ENCODE measurements at places on chromosomes 2 and 18.

GRCh38 chr18:73708591-73708990 lies 439.0 kb downstream of the FBXO15 start:
- DNase-seq = no peak

DNA sequence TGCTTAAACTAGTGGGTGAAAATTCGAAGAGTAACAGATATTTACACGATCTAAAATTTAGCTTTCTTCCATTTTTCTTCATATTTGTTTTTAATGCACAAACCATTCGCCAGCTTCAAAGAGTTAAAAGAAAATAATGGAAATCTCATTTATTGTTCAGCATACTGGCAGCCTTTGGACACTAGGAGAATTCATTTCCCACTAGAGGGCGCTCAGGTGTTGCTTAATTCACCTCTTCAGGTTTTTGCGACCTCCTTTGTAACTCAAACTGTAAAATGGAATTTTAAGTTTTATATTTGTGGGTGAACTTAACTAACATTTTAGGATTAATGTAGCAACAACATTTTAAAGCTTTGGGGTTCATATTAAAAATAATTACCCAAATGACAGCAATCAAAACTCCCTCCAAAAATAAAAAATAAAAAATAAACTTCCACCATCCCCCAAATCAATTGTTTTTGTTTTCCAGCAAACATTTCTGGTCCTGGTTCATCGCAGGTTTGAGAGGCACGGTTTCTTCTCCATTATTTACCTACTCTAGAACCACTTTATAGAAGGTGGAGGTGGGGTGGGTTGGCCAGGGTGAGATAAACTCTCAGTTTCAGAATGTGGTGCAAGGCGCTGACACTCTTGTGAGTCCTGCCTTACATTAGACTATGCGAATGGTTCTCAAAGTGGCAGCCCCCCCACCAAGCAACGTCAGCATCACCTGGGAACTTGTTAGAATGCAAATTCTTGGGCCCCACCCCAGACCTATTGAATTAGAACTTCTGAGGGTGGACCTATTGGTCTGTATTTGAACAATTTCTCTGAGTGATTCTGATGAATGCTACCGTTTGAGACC lies 24.7 kb upstream of the PNPT1 start:
- no peak for DNase-seq

DNA sequence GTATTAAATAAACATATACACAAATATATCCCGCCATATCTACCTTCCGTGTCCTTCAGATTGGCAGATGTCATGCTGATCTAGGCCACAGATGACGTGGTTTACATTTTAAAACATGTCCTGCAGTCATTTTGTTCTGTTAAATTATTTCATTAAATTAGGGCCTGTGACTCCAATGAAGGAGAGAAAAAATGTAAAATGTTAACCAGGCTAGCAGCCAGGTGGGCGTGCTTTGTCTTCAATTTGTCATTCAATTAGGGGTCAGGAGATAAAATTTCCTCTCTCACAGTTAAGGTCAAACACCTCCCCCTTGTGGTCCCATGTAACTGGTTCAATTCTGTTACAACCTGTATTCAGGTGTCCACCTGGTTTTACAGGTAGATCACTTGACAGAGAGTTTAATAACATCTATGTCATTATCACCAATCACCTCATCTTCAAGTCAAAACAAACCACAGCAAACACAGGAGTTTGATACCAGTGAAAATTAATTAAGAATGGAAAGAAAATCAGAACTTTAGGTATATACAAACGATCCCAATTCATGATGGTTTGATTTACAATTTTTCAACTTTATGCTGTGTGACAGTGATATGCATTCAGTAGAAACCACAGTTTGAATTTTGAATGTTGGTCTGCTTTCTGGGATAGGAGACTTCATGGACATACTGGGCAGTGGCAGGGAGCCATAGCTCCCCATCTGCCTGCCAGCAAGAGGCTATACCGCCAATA lies 339.4 kb downstream of the CMPK2 start:
- no peak for DNase-seq

DNA sequence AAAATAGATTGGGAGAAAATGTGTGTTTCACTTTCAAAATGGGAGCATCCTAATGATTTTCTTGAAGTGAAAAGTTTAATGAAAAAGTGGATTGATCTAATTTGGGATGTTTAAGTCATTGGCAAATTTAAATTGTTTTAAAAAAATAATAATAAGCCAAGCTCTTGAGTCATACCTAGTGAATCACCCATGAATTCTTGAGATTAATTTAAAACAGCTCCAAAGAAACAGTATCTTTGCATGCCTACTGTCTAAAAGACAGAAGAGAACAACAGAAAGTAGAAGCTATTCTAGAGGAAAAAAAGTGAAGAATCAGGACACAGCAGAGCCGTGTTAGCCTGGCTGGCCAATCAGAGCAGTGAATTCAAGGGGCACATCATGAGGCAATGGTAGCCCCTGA lies 7.7 kb downstream of the ACVR1C start:
- no peak for DNase-seq

GRCh38 chr2:122193622-122194021 lies 438.2 kb downstream of the TSN start:
- no peak for DNase-seq

GRCh38 chr2:218882866-218883366 lies 2.3 kb downstream of the WNT10A start:
- DNase-seq = no peak

DNA sequence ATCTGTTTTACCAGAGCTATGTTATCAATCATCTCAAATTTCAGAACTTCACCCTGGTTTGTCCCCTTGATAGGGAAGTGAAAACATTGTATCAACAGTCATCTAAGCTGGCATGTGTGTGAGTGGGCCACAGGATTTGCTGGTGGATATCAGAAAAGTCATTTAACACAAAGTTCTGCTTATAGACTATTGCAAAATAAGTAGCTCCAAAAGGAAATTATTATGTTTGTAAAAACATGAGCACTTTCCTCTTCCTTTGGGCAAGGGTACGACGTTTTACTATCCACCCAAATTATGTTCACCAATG lies 20.7 kb upstream of the COPS8 start:
- no peak for DNase-seq

GRCh38 chr18:77566604-77567003 lies 317.0 kb downstream of the GALR1 start:
- DNase-seq = no peak

- no peak for DNase-seq
These were observed 94.4 kb downstream of the STK39 start for GRCh38 chr2:168152902-168153530.

DNA sequence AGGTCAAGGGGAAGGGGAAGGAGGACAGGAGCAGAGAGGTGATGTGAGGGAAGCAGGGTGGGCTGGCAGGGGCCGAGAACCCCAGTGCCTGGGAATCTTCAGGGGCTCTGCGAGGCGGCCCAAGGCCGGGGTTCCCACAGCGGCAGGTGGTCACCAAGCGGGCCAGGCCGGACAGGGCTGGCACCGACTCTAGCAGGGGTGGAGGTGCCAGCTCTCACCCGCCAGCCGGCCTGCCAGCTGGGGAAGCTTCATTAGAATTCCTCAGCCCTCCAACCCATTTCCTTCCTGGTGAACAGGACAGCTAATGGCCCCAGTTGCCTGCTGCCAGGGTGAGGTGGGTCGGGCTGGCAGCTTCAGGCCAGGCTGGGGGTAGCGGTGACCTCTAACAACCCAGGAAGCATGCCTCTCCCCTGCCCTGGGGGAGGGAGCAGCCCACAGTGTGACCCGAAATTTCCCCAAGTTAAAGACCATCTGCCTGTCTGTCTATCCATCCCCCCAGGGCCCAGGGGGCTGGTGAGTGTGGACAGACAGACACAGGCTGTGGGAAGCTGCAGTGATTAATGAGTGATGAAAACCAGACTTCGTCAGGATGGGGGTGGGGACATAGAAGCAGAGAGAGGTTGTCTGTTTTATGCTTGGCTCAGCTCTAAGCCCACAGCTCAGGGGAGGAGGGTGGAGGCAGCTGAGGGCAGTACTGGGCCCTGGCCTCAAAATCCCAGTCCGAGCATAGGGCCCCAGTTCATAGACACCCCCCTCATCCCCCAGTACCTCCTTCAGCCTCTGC lies 144.1 kb downstream of the ZFP36L2 start:
- no peak for DNase-seq

DNA sequence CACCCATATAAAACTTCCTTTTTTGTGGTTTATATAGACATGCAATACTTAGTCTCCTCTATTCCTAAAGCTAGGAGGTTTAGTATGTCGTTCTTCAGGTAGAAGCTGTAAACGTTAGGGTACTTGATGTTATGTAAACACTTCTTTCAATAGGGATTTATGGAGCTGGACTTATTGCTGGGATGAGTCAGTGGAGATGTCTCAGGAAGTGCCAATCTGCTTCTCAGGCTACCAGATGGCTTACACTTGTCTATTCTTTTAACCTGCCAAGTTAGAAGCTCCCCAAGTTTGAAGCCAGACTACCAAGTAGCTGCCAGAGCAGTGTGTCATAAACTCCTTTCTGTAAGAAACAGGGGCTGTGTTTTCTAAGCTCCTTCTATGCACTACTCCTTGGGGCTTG lies 756.5 kb upstream of the LRRTM1 start:
- no peak for DNase-seq

- no peak for DNase-seq
These were observed 888 bp upstream of the ADCY3 start for GRCh38 chr2:24920809-24921441.

GRCh38 chr18:46398005-46398404 lies 259.0 kb downstream of the LOXHD1 start:
- no peak for DNase-seq

GRCh38 chr18:73826098-73826497 lies 321.5 kb downstream of the FBXO15 start:
- no peak for DNase-seq

GRCh38 chr2:235264121-235264493 lies 229.7 kb upstream of the AGAP1 start:
- DNase-seq = no peak

DNA sequence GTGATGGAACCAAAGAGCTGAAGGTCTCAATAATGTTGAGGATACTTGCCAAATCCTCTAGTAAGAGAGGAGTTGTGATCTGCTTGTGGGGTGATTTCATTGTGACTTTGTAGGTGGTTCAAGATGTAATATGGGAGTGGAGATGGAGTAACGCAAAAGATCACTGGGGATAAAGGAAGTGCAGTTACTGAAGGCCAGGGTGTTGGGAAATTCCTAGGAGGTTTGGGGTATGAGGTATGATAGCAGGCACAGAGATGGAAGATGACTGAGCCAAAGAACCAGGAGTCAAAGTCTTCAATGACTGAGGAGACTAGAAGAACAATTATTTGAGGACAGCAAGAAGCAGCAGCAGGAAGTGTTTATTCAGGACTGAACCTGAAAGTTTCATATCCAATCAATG lies 222.6 kb downstream of the NCKAP5 start:
- DNase-seq = no peak

GRCh38 chr2:70124983-70125480 lies 37.8 kb downstream of the PCBP1 start:
- DNase-seq = peak; percentile 48

DNA sequence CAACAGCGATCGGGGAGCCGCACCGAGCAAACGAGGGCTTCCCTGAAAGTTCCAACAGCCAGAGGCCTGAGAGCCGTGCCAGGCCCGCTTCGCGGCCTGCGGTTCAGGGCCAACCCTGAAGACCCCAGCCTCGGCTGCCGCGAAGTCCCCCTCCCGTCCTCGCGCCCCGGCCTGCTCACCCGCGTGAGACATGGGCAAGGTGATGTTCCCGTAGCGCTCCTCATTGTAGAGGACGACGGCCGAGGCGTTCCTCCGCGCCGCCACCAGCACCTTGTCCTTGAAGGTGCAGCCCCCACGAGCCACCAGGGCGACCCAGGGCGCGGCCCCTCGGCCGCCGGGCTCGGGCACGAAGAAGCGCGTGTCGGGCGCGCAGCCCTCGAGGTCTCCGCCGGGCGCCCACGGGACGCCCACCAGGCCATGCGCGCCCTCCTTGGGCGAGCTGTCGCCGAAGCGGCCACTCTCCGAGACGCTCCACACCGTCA lies 510 bp downstream of the RNF149 start:
- DNase-seq = peak; percentile 17

DNA sequence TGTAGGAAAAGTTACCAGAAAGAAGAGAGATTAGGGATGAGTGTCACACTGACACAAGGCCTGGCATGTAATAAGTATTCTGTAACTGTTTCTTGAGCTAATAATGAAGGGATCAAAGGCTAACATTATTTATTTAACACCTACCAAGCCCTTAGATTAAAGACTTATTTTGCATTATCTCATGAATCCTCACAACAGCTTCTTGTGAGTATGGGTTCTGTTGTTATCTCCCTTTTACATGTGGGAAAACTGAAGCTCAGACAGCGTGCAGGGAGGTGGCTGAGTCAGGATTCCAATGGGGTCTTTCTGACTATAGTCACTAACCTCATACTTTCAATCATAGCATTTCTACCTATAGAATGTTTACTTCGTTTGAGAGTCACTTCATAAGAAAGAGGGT lies 79.0 kb upstream of the PROKR1 start:
- no peak for DNase-seq

GRCh38 chr2:65361623-65362022 lies 70.8 kb downstream of the SPRED2 start:
- no peak for DNase-seq

- DNase-seq = no peak
These were observed 1067.7 kb upstream of the FAM98A start for GRCh38 chr2:34666821-34667220.

DNA sequence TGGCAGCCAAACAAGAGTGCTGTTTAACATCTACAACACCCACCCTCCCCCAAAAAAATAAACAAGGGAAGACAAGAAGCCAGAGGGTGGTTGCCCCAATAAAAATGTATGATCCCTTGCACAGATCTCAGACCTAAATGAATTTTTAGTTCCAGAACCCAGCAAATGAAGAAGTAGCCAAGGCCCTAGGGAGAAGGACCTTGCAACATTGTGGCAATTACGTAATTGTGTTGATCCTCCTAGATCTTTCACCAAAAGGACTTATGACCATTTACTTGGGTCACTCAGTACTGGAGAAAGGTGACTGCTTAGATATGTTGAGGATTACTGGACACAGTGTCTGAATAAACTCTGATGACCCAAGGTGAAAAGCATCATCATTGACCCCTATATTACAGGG lies 1393.8 kb downstream of the LRP1B start:
- no peak for DNase-seq

- DNase-seq = no peak
These were observed 29.5 kb upstream of the IL1R2 start for GRCh38 chr2:101962309-101962708.

DNA sequence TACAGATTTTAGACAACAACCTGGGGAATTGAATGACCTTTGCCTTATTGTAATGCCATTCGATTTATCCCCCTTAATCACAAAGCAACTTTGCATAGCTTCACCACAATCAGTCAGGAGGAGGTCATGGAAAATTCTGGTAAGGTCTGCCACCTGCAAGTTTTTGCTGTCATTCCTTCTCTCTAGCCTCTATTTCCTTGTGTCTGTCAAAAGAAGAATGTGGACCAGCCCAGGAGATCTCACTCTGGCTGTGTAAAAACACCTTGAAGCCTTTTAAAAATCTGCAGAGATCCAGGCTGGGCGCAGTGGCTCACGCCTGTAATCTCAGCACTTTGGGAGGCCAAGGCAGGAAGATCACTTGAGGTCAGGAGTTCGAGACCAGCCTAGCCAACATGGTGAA lies 74.1 kb upstream of the BZW1 start:
- DNase-seq = no peak

- no peak for DNase-seq
These were observed 185.0 kb downstream of the ANAPC1 start for GRCh38 chr2:111698743-111699554.

- DNase-seq = no peak
These were observed 5.9 kb downstream of the SP9 start for GRCh38 chr2:174340400-174341292.
